ENCODE measurements at places on chromosomes 1 and 21.

- no peak for DNase-seq
These were observed 336.2 kb upstream of the ESRRG start for GRCh38 chr1:217059401-217059800.

GRCh38 chr1:82268826-82269225, 468.1 kb downstream of the ADGRL2 start:
- DNase-seq: no peak

- no peak for DNase-seq
These were observed 198.6 kb downstream of the PTPRC start for GRCh38 chr1:198837278-198838021.

- DNase-seq: no peak
These were observed 35.9 kb downstream of the PIK3R3 start for GRCh38 chr1:46096269-46097148.

GRCh38 chr1:41915786-41916571, 2.7 kb downstream of the HIVEP3 start:
- no peak for DNase-seq

DNA sequence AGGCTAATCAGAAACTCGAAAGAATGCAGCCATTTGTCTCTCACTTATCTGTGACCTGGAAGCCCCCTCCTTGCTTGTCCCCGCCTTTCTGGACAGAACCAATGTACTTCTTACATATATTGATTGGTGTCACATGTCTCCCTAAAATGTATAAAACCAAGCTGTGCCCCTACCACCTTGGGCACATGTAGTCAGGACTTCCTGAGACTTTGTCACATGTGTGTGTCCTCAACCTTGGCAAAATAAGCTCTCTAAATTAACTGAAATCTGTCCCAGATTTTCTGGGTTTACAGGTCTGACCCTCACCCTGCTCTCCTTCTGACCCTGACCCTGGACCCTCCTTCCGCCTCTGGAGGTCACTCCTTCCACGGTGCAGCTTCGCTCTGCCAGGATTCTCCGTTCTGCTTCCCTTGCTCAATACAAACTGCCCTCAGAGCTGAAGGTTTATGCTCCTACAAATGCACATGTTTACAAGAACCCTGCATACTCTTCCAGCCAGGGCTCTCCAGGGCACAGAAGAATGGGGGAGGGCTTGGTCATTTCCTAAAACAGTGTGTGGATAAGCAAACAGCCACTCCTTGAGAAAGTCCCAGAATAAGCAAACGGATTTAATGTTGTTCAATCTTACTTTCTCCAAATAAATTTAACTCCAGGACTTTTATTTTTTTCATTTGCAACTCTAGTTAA, 160.5 kb downstream of the ACTL8 start:
- DNase-seq: no peak

- DNase-seq: no peak
These were observed 15.2 kb downstream of the PLA2G2F start for GRCh38 chr1:20154301-20154831.

DNA sequence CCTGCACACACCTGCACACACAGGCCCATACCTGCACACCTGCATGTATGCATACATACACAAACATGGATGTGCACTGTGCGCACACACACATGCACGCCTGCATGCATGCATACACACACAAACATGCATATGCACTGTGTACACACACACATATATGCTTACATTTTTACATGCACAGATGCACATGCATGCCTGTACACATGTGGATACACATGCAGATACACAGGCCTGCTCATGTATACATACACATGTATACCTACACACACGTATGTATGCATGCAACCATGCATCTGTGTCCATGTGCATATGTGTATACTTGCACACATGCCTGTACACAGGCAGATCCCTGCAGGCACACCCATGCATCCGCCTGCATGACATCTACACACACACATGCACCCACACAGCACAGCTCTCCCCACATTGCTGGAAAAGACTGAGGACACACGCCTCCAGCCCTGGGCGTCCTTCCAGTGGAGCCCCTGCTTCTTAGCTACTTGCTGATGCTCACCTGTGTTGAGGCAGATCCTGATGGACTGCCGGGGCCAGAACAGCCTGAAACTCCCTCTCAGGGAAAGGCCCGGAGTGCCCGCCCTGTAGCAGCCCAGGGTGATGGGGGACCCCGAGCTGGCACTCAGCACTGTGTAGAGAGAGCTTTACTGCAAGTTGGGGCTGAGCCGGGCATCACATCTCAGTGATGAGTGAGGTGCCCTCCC, 28.6 kb downstream of the KRTAP10-1 start:
- no peak for DNase-seq

- no peak for DNase-seq
These were observed 486 bp downstream of the HSPA13 start for GRCh38 chr21:14382486-14382834.

GRCh38 chr1:66788231-66788939, 12.7 kb downstream of the INSL5 start:
- DNase-seq: no peak

GRCh38 chr1:39919545-39919944, 17.8 kb upstream of the MYCL start:
- peak; percentile 88 for DNase-seq

- DNase-seq: no peak
These were observed 63.9 kb downstream of the SSBP3 start for GRCh38 chr1:54342288-54342687.

- DNase-seq: no peak
These were observed 15.4 kb upstream of the TENT5C start for GRCh38 chr1:117590273-117590925.

DNA sequence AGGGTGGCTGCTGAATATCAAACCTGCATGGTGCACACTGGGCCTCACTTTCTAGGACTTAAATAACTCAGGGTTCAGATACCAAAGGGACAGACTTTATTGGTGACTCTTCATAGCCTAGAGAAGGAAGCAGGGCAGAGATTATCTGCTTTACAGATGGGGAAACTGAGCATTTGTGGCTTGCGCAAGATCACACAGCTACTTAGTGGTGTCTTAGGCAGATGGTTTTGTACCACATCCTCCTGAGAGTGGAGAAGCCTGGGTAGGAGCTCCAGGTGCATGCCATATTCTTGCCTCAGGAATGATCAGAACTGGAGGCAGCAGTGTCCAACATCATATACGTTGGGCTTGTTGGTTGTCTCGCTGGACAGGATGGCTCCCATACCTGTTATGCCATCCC, 6.8 kb upstream of the DPH2 start:
- no peak for DNase-seq

GRCh38 chr1:104029456-104029970, 279.8 kb downstream of the AMY1C start:
- no peak for DNase-seq

DNA sequence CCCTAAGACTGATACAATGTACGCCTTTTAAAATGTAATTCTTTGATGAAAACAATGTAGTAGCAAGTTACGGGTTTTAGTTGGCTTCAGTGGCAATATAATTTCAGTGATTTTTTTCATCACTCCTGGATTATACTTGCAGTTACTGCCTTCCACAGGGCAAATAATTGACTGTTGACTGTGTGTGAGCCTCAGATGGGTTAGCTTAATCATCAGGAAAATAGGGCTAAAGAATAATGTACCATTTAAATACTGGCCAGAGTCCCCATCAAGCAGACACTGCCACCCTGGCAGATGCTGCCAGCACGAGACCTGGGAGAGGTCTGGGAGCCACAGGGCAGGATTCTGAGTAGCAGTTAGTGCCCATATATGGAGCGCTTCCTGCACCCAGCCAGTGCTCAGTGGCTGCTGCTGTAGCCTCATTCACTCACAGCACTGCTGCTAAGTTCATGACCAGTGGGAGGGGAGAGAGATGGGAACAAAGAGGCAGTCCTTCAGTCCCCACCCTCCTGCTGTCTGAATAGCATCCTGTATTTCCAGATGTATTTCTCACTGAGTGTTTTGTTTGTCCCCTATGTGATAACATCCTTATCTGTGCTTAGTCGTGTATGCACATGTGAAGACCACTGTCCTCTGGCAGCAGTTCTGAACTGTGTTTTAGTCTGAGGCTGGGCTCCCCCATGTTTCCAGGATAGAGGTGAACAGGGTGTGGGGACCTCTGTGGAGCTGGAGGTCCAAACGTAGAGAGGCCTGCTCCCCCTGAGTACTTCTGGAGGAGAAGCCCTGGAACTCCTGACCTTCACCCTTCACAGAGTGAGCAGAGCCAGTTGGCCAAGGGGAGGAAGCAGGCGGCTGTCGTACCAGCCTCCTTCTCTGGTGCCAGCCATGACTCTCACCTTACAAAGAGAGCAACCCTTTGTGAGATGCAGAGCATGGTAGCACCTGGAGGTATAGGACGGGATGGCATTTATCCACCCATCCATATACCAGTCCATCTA, 80.4 kb downstream of the ADARB1 start:
- peak; percentile 14 for DNase-seq

Data from kidney glomerular epithelial cell (primary cell).